ENCODE measurements at places on chromosomes 5 and 9.

DNA sequence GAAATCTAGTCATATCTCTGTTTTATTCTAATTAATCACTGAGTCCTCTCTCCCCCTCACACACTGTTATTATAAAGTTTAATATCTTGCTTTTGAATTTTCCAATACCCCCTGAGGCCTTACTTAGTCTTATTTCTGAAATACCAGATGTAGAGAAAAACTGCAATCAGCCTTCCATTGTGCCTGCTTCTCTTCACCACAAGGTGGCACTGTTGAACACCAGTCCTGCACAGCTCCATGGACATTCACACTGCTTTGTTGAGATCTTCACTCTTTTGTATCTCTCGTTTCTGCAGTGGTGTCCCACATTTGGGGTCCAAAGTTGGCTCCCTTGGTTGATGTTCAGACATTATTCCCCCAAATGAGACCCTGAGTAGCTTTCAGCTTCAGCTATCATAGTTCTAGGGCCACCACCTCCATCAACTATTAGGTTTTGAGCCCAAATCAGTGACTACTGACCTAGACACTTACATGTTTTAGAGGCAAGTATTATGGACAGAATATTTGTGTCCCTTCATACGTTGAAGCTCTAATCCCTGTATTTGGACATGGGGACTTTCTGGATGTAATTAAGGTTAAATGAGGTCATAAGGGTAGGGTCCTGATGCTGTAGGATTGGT lies 24.3 kb downstream of the BOD1 start:
- no peak for DNase-seq

DNA sequence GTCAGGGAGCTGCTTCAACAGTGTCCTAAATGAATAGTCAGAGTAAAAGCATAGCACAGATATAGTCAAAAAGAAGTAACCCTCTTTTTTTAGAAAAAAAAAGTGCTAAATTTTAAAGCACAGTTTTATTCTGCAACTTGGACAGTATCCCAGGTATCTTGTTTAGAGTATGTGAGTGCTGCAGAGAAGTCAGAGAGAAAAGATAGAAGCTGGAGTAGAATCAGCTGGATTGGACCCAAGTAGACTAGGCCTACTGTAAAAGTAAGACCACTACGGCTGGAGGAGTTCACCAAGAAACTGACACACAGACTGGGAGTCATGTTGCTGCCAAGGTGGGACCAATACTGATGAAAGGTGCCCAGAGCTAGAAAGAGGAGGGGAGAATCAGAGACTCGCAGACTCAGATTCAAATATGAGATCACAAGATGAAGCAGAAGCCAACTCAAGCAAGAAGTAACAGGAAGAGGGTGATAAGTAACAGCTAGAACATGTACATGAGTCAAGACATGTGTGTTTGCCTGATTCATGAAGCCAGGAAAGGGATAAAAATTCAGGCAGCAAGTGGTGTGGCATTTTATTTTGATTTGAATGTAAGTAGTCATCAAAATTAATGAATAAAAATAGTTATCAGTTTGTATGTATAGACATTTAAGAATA lies 25.6 kb upstream of the TUSC1 start:
- peak; percentile 21 for DNase-seq

DNA sequence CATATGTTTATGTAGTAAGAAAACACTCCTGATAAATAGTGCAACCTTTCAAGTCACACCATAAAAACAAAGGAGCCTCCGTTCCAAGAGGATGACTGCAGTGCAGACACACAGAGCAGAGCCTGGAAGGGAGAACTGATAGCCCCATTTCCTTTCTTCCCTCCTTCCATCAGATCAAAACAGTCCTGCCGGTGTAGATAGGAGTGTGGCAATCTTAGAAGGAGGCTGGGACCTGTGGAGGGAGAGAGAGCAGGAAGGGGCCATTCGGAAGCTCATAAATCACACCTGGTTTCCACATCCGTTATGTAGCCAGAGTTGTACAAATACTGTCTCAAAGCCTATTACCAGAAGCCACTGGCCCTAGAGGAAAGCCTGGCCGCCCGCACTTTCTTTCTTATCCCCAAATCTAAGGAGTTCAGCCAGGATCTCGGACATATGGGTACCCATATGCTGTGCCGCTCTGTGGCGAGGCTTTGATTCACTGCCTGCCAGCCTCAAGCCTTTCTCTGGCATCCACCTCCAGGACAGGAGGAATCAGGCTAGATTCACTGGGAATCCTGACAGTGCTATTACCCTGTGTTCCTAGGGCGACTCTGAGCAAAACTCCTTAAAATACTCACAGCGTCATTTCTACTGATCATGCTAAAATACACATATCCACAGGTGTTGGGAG lies 26.9 kb downstream of the DAP start:
- no peak for DNase-seq

DNA sequence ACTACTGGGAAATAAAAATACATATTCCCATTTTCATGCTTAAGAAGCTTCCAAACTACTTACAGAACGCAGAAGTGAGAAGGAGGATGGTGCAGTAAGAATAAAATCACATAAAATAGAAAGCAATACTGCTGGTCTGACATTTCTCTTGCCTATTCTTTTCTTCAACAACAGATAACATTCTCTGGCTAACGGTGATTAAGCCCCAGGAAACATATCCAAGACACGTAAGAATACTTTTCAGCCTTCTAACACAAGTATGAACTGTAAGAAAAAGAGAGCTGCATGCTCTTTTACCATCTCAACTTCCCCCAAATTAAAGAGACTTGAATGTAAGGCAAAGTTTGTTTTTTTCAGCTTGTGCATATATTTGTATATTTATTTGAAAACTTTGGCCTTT lies 156.1 kb upstream of the TARS1 start:
- no peak for DNase-seq

DNA sequence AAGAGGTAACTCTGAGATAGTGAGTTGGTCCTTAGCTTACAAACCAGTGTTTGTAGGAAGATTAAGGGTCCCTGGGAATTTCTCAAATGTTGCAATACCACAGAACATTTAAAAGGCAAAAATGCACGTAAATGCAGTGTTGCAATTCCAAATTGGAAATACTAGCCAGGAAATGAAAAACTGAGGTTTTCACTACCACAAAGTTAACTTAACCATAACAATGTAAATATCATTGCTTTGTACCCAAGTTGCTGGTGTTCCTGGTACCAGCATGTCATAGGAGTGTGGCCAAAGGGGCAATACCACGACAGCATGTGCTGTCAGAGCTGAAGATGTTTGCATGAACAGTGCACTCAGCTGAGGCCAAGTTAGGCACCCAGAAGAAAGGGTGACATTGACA lies 382.9 kb downstream of the GLIS3 start:
- DNase-seq = peak; percentile 61

DNA sequence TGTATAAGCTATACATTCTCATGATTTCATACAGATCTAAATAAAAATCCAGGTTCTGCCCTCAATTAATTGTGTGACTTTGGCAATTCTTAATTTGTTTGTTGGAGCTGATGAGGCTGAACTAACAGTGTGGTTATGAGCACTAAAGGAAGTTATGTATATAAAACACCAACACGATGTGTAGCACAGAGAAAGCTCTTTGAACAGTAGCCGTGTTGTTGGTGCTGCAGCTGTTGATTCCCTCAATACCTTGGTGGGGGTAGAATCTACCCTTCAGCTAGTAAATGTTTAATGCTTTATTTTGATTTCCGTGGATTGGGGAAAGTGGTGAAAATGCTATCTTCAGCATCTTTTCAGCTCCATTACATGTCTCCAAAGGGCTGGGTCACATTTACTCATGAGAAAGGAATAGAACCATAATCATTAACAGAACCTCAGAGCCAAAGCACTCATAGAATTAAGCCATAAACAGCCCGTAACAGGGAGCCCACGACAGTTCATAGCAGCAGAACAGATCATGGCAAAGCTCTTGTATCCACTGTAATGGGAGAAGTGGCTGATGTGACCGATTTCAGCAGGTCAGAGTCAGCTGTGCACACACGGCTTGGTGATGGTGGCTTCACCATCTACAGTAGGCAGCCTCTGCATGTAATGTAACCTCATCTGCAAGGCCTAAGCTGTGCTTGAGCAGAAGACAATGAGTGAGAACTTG lies 332.7 kb downstream of the DIRAS2 start:
- DNase-seq = no peak

DNA sequence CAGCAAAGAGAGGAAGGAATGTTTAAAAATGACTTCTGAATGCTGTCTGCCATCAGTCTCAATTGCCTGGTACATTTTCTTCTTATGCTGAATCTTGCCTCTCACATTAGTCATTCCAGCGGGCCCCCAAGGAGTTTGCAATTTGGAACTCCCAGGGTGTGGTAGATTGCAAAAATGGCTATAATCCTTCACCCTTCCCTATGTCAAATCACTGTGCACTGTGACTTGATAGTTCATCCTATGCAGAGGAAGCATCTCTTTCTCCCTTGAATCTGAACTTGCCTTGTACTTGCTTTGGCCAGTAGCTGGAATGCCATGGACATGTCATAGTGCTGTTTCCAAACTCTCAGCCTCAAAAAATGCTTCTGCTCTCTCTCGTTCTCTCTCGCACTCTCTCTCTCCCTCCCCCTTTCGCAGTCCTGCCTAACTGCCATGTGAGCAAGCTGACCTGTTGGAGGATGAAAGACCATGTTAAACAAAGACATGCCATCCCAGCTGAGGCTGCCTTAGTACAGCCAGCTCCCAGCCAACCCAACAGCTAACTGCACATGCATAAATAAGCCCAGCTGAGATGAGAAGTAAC lies 284.0 kb upstream of the TLE4 start:
- DNase-seq = peak; percentile 51

- DNase-seq = no peak
Measured at GRCh38 chr9:2810420-2811075, 33.3 kb downstream of the PUM3 start.

DNA sequence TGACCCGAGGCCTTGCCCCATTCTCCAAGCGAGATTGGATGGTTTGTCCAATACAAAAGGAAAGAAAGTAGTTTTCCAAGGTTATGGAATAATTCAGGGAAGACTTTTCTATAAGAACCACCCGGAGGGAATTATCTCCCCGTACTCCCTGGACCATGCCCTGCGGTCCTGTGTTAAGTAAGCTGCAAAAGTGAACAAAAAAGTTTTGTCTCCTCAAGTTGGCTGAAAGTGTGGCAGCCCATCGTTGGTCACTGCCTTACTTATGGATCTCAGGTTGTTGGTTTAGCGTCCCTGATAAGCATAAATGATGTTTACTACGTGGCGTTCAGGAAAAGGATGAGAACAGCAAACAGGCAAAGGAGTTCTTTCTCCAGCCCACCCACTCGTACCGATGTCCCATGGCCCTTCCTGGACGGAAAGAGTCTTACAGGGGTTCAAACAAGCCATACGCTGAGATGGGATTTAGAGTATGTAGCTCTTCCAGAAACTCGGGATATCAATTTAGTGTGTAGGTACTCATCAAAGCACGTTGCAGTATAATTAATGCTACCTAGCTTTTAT lies 413 bp upstream of the AUH start:
- DNase-seq = no peak

DNA sequence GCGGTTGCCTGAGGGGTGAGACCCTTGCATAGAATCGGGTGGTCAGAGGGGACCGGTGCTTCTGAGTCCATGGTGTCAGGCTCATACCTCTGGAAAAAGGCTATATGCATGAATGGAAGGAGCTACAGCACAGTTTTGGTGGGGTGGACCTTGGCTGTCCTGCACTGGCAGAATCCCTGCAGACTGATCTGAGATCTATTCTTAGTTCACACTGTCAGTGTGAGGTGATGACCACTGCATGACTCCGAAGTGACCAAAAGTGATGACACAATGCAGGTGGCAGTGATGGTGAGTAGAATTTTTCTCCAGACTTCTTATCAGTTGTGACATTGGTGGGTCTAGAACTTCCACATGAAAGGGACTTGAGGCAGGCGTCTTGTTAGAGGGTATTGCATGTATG lies 105.2 kb upstream of the SLC28A3 start:
- no peak for DNase-seq

GRCh38 chr9:29214690-29215253 lies 1641.5 kb upstream of the C9orf72 start:
- DNase-seq = no peak

DNA sequence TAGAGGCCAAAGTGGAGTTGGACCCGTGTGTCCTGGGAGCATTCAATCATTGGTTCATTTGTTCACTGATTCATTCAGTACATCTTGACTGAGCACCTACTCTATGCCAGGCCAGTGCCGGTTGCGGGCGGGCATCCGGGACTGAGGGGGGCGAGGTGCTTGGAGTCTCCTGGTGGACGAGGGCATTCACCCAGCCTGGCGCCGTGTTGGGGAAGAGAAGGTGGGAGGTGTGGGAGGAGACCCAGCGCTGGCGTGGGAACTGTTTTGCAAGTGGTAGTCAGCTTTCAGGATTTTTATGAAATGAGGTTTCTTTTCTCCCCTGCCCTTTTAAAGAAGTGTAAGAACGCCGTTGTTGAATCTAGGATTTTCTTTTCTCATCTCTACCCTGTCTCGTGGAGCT lies 37.2 kb downstream of the NCS1 start:
- DNase-seq = no peak

- DNase-seq = peak; percentile 27
Measured at GRCh38 chr5:16411741-16412455, 53.7 kb downstream of the ZNF622 start.

DNA sequence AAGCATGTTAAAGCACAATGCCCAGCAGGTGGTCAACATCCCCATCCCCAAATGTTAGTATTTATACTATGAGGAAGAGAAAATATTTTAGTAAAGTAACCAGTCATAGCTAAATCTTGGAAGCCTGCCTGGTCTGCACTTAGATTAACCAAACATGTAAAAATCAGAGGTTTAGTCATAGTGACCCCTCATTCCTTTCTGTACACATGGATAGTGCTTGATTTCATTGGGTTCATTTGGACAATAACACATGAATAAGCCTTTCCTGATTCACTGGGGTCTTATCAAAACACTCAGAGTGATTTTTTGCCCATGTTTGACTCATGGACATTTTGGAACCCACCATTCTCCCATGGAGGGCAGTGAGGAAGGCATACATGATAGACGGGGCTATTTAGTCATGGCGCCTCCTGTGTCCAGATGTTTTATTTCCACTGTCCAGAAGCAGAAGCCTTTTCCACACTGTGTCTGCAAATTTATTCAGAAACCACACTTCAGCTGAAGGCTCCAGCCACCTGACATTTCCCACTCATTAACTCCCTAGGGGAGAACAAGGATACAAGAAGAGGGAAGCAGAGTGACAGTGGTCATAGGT lies 32.5 kb downstream of the OR1J1 start:
- DNase-seq = peak; percentile 97

DNA sequence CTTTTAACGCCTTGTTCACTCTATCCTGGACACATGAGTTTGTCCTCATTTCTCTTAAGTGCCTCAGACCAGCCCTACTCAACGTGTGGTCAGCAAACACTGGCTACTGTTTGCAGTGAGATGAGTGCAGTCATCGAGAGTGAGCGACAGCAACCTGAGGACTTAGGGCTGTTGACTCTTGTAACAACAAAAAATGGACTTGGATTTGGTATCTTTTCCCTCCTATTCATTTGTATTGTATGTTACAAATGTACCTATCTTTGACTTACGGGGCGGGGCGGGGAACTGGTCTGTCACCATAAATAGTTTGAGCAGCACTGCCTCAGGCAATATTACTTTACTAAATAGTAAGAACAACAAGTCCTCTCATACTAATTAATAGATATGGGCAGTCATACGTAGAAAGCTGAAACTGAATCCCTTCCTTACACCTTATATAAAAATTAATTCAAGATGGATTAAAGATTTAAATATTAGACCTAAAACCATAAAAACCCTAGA lies 84.1 kb downstream of the TLE1 start:
- no peak for DNase-seq

GRCh38 chr5:37249815-37250164 lies 614 bp upstream of the CPLANE1 start:
- no peak for DNase-seq
